ENCODE measurements at places on chromosomes 1 and 21.
A peak's percentile ranks its signal among the peaks of the same experiment; 100 is the strongest.

- ATAC-seq: no peak
Measured at GRCh38 chr1:166840309-166841274, 1.3 kb downstream of the POGK start.

GRCh38 chr1:239058190-239058589 is 328.2 kb upstream of the CHRM3 start:
- no peak for ATAC-seq

GRCh38 chr21:36325373-36326010 is 5.5 kb downstream of the MORC3 start:
- peak; percentile 37 for ATAC-seq

GRCh38 chr1:12078938-12079861 is 16.1 kb downstream of the TNFRSF8 start:
- ATAC-seq: peak; percentile 86

DNA sequence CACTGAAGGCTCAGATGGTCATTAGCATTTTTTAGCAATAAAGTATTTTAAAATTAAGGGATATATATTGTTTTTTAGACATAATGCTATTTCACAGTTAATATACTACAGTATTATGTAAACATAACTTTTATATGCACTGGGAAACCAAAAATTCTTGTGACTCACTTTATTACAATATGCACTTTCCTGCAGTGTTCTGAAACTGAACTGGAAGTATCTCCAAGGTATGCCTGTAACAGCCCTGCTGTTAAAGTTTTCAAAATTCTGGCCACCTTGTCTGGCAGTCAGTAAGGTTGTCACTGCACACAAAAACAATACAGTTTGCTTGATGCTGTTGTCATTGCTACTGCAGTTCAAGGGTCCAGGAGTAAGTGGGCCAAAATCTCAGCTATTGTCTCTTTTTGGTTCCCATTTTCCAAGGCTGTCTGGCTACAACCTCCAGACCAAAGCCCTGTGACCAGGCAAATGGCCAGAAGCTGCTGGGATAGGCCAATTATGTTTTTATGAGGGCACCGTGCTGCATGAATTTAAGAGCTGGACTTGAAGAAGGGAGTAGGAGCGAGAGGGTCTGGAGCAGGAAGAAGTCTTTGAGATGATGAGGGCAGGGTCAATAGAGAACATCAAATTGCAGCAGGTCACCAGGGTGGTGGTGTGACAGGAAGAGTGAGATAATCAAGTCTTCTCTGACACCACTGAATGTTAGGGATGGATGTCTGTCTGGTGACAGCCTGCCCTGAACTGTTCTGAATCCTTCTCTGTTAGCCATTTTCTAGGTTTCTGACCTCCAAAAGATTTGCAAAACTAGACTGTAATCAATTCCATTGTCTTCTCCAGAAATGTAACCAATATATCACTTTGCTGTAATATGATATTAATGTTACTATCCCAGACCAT is 82.3 kb upstream of the CACHD1 start:
- no peak for ATAC-seq

DNA sequence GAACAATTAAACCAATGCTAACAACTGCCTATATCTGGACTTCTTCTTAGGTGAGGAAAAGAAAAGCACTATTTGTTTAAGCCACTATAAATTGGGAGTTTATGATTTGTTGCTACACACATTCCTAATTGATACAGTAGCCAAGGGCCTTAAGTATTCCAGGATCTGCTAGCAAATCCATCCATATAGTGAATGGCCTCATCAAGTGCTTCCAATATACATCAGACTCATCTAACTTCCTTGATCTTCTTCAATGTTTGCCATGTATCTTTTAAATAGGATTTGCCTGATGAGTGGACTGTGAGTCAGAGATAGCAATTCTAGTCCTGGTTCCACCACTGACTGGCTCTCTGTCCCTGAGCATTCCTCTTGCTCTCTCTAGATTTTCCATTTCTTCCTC is 430.2 kb downstream of the OMA1 start:
- ATAC-seq: no peak

DNA sequence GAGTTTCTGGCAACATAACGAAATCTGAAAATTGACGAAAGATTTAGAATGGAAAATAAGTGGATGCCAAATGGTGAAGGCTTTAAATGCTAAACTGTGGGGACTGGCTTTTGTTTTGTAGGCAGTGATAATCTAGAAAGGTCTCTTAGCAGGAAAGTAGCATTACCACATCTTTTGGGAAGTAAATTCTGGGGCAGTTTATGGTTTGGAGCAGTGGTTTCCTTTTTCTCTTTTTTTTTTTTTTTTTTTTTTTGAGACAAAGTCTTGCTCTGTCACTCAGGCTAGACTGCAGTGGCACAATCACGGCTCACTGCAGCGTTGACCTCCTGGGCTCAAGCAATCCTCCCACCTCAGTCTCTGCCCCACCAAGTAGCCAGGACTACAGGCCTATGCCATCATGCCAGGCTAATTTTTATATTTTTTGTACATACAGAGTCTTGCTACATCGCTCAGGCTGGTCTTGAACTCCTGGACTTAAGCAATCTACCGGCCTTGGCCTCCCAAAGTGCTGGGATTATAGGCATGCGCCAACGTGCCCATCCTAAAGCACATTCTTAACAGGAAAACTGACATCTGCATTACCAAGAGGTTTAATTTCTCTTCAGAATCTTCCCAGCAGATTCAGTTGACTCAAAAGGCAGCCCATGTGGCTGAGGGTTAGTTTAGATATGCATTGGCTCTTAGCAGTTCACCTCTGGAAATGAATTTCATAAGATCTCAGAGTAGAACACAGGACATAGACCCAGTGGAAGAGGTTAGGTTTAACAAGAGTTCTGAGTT is 32.9 kb downstream of the C21orf91 start:
- no peak for ATAC-seq

DNA sequence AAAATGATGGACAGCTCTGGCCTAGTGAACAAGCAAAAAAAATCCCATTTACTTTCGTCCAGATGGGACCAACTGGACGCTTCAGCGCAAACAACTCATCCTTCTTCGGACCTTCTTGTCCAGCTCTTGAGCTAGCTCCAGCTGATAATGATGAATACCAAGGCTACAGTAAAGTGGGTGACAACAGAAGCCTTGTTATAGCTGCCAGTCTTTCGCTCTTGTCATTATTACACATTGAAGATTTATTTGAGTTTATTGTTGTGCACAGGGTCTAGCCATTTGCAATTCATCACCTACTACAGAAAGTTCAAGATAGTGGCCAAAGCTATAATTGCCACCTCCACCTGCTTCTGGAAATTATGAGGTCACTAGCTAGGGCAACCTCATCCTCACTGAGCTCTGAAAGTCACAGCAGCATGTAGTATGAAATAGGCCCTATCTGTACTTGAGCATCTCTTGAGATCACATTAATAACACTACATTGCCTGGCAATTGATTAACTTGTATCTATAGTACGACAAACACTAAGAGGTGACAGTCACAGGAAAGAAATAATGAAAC is 76.9 kb downstream of the GPATCH2 start:
- no peak for ATAC-seq

GRCh38 chr1:29949676-29950075 is 713.4 kb downstream of the PTPRU start:
- no peak for ATAC-seq

- ATAC-seq: no peak
Measured at GRCh38 chr1:203103216-203103615, 17.4 kb upstream of the MYOG start.

DNA sequence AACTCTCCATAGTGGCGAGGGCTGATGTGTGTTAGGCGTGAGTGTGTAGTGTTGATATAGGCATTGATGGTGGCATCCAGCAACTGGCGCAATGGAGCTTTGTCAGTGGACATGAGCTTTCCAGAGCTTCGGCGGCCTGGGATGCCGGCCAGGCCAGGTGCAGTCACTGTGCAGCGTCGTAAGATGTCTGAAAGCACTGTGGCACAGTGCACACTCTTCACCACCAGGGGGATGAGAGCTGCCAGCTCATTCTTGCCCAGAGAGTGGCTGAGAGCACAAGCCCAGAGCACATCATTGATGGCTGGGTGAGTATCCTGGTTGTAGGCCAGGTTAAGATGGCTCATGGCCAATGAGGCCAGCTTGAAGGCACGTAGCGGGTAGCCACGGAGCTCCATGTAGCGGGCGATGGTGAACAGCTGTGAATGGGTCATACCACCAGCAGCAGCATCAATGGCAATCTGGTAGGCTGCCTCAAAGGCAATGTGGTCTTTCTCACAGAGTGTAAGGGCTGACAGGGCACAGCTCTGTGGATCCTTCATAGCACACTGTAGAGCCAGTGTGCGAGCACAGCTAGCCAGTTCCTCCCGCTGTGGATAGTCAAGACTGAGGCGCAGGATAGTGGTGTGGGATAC is 6.7 kb downstream of the UROD start:
- peak; percentile 95 for ATAC-seq

DNA sequence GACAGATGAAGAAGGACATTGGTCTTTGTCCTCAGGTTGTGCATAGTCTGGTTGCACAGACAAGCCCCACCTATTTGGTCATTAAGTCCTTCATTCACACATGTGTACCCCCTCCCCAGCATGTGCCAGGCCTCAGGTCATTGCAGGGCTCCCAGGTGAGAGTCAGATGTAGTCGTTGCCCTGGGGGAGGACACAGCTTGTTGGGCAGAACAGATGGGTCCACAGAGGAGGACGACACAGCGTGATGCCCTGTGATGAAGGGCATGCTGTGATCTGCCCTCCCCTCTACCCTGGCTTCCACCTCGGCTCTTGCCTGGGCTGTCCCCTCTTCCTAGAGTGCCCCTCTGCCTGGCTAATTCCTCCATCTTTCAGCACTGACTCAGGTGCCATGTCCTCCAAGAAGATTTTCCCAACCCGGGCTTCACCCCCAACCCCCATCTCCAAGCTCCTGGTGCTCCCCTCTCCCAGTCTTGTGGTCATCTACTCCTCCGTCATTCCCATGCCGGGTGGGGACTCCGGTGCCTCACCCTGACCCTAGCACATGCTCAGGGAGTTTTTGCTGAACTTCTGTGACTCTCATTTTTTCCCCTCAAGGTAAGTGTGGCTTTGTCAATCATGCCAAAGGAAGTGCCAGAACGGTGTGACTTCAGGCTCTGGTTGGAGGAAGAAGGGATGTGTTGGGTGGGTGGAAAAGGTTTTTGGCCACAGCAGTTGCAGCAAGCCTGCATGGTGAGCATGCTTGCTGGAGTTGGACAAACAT is 220.5 kb downstream of the FOXD2 start:
- no peak for ATAC-seq

GRCh38 chr1:192263436-192263835 is 53.4 kb upstream of the RGS21 start:
- ATAC-seq: no peak

DNA sequence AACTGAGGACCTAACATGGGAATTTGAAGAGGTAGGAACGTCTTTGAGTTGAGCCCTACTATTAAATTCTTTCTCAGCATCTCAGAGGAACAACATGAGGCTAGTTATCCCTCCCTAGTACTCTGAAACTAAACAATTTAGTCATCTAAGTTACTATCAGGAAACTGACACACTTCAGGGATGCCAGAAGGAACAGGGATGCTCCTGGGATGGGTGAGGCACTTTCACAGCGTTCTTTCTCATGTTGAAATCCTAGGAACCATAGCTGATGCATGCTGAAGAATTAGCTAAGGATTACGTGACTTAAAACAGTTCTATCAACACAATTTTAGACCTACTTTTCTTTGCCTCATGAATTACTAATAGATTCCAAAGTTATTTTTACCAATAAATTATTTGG is 1.8 kb upstream of the SPRR2G start:
- no peak for ATAC-seq

- no peak for ATAC-seq
Measured at GRCh38 chr1:65207317-65207716, 59.3 kb downstream of the AK4 start.

DNA sequence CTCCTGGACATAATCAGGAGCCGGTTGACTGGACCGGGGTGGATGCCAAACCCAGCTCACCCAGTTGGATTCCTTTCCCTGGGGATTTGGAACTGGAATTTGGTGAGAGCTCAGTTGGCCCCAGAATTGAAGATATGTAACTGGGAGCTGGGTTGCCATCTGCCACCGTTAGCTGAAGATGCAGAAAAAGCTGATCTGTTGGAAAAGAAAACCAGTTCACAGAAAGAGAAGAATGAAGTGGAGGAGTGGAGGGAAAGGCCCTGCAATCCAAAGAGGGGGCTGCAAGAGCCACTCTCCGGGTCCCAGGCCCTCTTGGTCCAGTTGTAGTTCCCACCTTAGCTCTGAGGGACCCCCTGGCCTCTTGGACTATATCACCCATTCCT is 16.0 kb downstream of the TEX35 start:
- ATAC-seq: no peak

DNA sequence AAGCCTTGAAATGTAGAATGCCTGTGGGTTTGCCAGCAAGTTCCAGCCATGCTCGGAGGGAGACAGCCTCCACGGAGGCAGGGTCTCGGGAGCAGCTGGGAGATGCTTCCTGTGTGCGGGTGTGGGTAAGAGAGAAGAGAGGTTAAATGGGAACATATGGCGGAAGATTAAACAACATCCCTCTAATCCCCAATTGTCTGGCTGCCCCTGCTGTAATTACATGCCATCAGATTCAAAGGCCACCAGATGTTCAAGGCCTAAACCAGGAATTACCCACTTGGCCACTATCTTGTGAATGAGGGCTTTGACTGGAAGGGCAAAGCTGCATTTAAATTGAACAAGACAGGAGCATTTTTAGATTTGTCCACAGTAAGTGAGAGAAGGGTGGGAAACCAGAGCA is 81.4 kb upstream of the BACE2 start:
- ATAC-seq: no peak

GRCh38 chr1:155073377-155074242 is 5.0 kb upstream of the EFNA3 start:
- no peak for ATAC-seq

- no peak for ATAC-seq
Measured at GRCh38 chr1:231460614-231461013, 38.5 kb upstream of the EGLN1 start.

- ATAC-seq: peak; percentile 83
Measured at GRCh38 chr1:96596226-96596922, 125.2 kb upstream of the PTBP2 start.

DNA sequence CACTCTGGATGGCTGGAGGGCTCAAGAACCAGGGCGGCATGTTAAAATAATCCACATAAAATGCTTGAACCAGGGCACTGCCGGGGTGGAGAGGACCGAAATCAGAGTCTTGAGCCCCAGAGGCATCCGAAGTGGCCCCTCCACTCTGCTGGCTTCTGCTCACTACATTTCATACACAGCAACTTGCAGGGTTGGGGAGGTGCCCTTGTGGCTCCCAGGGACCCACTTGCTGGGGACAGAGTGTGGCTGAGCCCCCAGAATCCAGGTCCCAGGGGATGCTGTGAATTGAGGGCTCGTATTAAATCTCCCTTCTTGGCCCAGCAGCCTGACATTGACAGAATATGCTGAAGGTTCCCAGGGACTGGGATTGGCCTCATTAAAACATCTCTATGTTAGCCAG is 181.7 kb downstream of the GRIK3 start:
- ATAC-seq: no peak

DNA sequence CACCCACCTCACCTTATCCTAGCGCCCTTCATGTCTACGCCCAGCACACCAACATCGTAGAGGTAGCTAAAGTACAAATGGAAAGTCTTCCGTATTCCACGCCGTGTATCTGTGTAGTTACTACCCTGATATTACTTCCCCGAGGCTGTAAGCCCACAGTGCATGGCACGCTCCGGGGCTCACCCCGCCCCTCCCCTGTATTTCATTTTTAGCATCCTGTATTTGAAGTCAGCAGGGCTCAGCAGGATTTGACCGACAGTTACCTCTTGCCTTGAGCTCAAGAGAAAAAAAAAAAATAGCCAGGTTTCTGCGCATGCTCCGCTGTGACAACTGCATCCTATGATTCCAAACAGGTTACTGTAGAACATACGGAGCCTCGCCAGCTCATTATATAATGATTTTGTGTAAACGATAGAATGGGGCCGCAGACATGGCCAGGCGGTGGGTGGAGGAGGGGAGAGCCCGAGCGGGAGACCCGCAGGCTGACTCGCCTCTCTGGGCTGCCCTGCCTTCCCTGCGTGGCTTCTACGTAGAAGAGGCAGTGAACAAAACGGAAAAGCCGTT is 1.3 kb downstream of the ABCG1 start:
- ATAC-seq: peak; percentile 61

Measured in SK-N-SH treated with all-trans-retinoic acid at 6 μM for 48 hours (cell line).